ENCODE measurements at places on chromosomes 3 and 15. TPM values are rescaled to one million over a fixed set of nuclear protein-coding genes. Genes with fewer than 3 reads are reported as not detected.

DNA sequence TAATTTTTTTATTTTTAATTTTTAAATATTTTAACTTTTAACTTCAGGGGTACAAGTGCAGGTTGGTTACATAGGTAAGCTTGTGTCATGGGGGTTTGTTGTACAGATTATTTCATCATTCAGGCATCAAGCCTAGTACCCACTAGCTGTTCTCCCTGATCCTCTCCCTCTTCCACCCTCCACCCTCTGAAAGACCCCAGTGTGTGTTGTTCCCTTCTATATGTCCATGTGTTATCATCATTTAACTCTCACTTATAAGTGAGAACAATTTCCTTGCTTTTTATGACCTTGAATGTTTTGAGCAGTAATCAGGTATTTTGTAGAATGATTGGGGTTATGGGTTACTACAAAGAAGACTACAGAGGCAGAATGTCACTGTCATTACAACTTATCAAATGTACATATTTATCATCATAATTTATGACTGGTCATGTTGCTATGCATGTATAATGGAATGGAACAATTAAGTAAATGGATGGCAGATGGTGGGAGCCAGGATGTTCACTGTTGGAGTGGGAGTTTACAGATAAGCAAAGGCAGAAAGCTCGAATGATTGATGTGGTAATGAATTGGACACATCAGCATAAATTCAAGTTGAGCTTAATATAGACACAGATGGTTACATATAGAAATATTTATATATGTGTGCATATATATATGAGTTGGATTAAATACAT, 563.8 kb upstream of the ROBO1 start:
- ATAC-seq, result peak; percentile 44

DNA sequence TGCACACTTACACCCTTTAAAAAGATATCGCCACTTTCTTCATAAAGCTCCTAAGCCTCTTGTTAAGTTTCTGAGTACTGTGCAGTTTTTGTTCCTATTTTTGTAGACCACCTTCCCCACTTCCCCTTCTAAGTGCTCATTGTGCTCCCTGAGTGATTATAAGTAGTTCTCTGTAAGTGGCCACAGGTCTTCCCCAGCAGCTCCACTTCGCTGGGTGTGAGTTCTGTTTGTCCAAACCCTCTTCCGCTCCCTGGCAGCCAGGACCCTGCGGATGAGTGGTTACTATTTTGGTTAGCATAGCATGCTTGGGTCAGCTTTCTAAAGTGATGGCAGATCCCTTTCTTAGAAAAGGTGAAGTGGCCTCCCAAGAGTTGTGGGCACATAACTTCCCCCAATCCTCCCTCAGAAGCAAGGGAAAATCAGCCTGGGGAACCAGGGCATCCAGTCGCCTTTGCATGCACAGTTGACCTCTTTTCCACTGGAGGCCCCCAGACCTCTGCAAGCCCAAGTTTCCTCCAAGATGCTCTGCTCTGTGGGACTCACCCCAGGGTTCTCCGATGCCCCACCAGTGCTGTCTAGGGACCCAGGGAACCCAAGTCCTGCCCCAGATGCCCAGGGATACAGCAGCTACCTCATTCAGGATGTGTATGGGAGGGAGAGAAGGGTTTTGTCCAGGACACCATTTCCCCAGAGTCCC, 69.6 kb downstream of the ATP10A start:
- no peak for ATAC-seq

- no peak for ATAC-seq
Observed at GRCh38 chr3:25335356-25335755, 92.7 kb upstream of the RARB start.

GRCh38 chr3:64187065-64187959, 38.0 kb downstream of the PRICKLE2 start:
- peak; percentile 92 for ATAC-seq

DNA sequence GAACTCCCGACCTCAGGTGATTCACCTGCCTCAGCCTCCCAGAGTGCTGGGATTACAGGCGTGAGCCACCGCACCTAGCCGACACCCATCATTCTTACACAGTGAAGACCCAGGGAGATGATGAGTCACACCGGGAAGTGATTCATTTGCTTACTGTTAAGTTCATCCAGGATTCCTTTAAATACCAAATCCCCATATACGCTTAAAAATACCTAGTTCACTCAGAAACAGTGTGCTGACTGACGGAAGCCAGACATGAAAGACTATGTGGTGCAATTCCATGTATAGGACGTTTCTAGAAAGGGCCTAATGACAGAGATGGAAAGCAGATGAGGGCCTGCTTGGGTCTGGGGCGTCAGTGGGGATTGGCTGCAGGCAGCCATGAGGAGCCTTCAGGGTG, 75.2 kb downstream of the APBA2 start:
- no peak for ATAC-seq

DNA sequence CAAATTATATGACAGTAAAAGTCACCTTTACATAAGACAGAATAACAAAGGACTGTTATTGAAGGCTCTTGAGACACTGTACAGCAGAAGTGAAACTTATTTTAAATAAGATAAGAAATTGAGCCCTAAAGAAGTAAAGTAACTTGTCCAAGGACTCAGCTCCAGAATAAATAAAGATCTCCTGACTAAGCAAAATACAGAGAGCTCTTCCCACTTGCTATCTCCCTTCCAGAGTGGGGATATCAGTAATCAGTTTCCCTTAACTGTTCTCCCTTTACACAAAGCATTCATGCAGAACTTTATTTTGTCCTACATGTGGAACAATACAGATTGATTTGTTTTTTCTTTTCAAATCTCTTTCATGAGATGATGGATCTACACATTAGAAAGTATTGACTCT, 129.5 kb upstream of the BHLHE40 start:
- no peak for ATAC-seq

DNA sequence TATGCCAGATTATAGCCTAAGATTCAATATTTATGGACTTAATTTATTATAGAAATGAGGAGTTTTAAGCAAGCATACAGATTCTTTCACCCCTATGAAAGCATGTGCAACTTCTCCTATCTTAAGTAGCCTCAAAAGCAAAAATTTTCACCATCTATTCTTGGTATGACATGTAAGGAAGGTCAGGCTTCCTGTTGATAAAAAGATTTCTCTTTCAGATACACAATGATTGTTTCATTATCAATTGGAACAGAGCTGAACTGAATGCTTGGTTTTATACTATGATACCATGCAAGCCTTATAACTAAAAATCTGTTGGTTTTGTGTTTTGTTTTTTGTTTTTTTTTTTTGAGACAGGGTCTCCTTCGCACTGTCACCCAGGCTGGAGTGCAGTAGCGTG, 3.9 kb downstream of the GRK7 start:
- ATAC-seq, result no peak

DNA sequence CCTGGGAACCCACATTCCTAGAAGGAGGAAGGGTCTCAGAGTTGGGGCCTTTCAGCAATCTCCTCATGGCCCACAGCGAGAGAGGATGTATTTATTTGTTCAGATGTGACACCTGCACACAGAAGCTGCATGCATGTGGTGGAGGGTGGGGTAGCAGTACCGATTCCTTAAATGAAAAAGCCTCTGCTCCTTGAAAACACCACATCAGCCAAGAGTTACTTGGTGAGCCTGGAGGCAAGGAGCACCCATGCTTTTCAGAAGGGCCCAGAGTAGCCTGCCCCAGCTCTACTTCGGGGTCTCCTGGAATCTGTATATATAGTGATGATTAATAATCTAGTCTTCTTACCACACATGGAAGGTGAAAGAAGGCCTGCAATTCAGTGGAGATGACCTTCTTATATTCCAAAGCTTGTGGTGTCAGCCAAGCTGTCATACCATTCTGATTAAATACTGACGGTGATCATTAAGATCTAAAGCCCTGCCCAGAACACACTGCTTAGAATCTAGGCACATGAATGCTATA, 33.5 kb downstream of the SEMA6D start:
- ATAC-seq, result no peak

GRCh38 chr3:106552351-106553043, 683.7 kb upstream of the CBLB start:
- no peak for ATAC-seq

DNA sequence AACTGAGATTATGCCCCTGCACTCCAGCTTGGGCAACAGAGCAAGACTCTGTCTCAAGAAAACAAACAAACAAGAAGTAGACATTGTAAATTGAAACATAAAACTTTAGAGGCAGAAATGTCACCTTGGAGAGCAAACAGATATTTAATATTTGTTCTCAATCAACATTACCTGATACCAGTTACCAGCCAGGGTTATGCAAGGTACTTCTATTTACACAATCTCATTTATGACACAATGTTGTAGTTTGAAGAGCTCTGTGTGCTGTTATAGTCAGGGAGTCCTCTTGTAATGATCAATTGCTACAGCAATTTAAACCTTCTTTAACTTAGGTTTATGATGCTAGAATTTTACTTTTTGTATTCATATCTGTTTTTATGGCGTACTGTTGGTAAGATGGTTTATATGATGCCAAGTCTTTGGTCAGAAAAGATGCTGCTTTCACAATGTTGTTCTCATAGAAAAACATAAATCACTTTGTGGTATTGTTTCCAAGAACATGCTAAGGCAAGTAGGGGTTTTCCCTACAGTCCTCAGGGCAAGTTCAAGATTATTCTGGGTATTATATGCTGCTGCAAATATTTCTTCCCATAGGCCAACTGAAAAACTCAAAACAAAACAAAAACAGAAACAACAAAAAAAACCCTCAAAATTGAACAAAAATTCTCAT, 173.5 kb downstream of the TNIK start:
- no peak for ATAC-seq

The ZNF502 gene
- 4.6 TPM for total RNA-seq

The GOLGA8K gene
- 2.2 TPM for total RNA-seq

The MEX3B gene
- 3.4 TPM for total RNA-seq

The SPRED1 gene
- total RNA-seq, result 15.7 TPM

Data from motor neuron (in vitro differentiated cells).